ENCODE measurements at places on chromosomes 5 and 9.

- DNase-seq = no peak
Measured at GRCh38 chr5:119168401-119168800, 97.5 kb downstream of the DMXL1 start.

DNA sequence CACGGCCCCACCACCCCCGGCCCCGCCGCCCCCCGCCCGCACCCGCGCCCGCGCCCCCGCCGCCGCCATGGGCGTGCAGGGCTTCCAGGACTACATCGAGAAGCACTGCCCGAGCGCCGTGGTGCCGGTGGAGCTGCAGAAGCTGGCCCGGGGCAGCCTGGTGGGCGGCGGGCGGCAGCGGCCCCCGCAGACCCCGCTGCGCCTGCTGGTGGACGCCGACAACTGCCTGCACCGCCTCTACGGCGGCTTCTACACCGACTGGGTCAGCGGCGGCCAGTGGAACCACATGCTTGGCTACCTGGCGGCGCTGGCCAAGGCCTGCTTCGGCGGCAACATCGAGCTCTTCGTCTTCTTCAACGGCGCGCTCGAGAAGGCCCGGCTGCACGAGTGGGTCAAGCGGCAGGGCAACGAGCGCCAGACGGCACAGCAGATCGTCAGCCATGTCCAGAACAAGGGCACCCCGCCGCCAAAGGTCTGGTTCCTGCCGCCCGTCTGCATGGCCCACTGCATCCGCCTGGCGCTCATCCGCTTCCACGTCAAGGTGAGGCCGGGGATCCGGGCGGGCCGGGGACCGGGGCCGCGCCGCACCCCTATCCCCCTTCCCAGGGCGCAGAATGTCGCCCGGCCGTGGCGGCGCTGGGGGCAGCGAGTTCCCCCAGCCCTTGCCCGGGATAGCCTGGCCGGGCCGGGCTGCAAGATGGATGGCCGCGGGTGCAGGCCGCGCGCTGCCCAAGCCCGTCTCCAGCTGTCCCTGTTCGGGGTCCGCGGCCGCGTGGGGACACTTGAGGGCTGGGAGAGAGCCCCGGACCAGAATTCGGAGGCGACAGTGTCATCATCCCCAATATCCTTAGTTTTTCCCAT is 594 bp downstream of the FAM120A start:
- DNase-seq = peak; percentile 14

- no peak for DNase-seq
Measured at GRCh38 chr5:851553-851952, 767 bp upstream of the ZDHHC11 start.

DNA sequence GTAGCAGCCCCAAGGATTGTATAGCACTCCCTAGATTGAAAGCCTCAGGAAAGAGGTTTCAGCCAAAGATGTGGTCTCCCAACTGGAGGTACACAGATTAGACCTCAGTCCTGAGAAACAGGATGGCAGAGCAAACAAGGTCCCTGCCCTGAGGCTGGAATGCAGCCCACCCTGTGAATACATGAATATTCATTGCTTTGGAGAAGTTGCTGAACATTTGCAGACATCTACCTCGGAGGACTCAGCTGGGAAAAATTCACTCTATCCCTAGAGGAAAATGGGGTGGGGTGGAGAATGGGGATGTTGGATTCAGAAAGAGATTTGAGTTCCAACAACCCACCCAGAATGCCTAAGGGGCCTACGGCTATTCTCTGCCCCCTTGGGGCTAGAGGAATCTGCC is 129.4 kb downstream of the SLIT3 start:
- no peak for DNase-seq

DNA sequence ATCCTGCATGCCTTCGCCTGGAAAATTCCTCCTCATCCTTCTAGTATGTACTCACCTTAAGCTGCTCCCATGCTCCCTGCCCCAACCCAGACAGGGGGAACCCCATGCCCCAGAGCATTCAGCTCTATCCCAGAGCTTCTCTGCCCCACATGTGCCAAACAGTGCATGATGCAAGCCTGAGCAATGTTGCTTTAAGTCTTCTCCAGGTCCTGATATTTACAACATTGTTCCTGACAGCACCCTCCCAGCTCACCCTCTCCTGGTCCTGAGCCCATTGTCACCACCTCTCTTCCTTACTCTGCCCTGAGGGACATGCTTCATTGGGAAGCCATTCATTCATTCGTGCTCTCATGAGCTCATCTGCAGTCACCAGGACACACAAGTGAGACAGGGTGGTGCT is 23.4 kb upstream of the BARX1 start:
- DNase-seq = no peak

DNA sequence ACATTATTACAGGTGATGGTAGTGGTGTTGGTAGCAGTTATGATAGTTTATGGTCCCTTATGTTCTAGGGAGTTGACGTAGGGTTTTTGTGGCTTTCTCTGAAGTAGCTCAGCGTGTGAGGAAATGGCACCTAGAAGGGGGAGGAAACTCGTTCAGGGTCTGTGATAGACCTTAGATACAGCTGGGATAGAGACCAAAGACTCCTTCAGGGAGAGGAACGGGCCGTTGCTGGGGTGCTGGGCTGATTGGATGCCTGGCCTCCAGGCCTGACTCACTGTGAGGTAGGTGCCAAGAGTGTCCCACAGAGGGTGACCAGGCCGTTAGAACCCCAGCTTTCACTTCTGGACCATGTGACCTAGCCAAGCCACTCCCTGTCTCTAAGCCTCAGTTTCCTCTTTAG is 96.6 kb downstream of the DAB2IP start:
- no peak for DNase-seq

DNA sequence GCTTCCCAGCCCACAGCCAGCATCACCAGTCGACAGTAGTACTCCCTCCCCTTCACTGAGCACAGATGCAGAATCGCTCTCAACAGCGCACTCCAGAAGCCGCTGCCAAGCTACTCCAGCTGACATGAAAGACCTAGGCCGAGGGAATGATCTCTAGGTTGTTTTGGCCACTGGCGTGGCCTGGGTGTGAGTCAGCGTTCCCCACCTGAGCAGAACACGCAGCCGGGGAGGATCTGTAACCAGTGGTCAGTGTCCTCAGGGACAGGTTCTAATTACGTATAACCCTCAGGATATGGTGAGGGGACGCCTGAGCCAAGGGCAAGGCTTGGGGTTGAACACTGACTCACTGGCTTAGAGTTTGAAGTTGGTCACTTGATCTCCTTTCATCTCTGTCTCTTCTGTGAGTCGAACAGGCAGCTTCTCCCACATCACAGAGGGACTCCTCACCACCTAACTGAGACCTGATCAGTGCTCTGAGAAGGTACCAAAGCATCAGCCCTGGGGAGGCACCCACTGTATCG is 76.9 kb upstream of the IL17B start:
- no peak for DNase-seq

DNA sequence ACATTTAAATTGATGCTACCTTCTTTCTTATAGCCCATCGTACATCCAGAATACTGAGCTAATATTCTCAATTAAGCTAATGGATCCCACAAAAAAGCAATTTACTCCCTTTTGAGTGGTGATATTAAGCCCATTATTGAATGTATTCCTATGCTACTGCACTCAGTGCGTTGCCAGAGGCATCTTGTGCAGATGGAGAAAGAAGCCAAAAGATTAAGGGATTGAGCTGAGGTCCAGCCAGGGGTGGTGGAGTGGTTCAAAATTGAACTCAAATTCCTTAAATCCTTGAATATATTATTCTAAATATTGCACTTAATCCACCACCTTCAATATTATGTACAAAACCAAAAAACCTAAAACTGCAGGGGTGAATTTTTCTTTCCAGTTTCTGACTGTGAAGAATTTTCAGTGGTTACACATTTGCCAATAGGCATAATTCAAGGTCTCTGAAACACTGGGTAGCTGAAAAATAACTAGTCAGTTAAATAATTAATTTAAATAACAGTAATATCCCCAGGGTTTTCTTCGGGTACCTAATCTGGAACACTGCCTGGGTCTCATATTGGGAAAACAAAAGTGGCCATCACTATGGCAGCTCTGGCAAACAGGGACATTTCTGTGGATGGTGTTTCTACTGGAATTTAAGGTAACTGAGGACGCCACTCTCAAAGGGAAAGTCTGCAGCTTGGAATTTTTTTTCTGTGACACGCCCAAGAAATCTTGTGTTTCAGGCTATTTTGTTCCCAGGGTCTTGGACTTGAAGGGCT is 6.2 kb upstream of the LIFR start:
- no peak for DNase-seq

DNA sequence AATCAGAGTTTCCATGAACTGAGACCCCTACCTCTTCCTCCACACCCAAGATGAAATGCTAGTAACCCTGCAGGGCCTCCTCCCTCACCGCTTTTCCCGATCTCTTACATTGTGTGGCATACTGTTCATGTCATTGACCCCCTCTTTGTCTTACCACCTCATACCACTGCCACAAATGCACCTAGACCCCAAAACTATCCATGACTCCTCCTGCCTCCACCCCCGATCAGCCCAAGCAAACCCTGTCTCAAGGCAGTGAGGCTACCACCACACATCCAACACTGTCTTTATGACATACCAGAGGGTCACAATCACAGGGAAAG is 55.7 kb downstream of the PLAC8L1 start:
- DNase-seq = no peak

- DNase-seq = no peak
Measured at GRCh38 chr5:120413686-120414085, 50.4 kb upstream of the PRR16 start.

- no peak for DNase-seq
Measured at GRCh38 chr5:150153957-150154617, 1.6 kb downstream of the PDGFRB start.

GRCh38 chr5:13572163-13572562 is 372.3 kb downstream of the DNAH5 start:
- DNase-seq = no peak

GRCh38 chr9:18985464-18985951 is 47.5 kb downstream of the SAXO1 start:
- DNase-seq = no peak

GRCh38 chr5:157290981-157291711 is 25.2 kb downstream of the CYFIP2 start:
- peak; percentile 58 for DNase-seq

DNA sequence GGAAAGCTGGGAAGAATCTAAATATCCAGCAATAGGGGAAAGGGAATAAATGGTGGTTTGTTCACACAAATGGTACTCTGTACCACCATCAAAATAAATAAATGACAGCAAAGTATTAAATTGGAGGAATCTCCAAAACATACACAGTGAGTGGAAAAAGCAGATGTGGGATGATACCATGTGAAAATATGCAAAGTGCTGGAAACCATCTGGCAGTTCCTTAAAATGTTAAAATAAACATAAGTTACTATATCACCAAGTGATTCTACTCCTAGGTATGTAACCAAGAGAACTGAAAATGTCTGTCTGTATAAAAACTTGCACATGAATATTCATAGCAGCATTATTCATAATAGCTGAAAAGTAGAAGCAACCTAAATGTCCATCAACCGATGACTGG is 41.9 kb upstream of the TEX48 start:
- no peak for DNase-seq

GRCh38 chr5:38600329-38601045 is 44.0 kb upstream of the LIFR start:
- no peak for DNase-seq

GRCh38 chr5:5295351-5295750 is 127.1 kb upstream of the ICE1 start:
- DNase-seq = no peak

GRCh38 chr5:153361735-153362409 is 128.6 kb upstream of the GRIA1 start:
- no peak for DNase-seq

GRCh38 chr5:149079883-149080282 is 17.0 kb upstream of the SH3TC2 start:
- no peak for DNase-seq

- DNase-seq = no peak
Measured at GRCh38 chr5:146681585-146682105, 165.7 kb upstream of the GPR151 start.

GRCh38 chr5:55600497-55601203 is 65.9 kb upstream of the PLPP1 start:
- DNase-seq = no peak

DNA sequence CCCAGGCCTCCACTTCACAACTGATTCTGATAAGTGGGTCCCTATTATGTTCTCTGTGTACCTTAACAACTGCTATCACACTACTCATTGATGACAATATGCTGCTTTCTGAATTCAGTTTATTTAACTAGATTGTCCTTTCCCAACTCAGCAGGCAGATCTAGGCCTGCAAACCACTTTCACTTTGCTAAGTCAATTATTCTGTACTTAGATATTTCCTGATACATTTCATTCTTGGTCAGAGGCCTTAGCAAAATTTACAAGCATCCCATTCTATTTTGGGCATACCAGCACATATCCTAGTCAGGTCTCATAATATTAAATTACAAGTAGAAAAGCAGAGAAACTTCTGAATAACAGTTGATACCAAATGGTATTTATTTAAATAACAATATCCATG is 235.7 kb upstream of the HAPLN1 start:
- DNase-seq = no peak

GRCh38 chr9:134139081-134139480 is 3.2 kb downstream of the WDR5 start:
- no peak for DNase-seq

GRCh38 chr5:16889203-16889971 is 46.7 kb downstream of the MYO10 start:
- DNase-seq = no peak

- no peak for DNase-seq
Measured at GRCh38 chr5:115801152-115801551, 15.3 kb downstream of the CDO1 start.

DNA sequence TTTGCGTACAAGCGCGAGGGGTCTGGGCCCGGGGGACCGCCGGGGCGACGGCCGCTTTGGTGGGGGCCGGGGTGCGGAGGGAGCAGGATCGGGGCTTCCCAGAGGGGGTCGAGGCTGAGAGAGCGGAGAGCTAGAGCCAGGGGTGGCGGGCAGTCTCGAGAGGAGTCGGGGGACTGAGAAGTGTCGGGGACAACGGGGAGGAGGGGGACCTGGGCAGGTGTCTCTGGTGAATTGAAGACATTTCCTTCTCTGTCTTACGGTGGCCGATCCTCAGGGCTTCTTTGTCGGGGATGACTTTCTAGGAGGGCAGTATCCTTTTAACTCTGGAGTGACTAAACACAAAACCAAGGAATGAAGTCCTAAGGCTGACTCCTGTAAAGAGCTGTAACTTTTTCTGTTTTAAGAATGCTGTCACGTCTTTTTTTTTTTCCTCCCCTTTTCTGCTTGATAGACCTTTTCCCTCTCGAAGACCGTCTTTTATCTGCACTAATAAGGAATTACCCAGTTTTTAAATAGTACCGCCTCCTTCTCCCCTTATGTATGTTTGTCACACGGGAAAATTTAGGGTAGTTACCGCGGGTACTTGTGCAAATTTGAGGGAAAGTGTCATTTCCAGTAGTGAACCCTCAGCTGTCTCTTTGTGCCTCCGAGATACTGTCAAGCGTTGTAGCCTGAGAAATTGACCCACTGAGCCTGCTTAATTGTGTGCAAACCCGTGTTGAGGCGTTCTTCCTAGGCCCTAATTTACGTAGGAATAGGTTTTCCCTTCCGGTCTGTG is 822 bp downstream of the DENND4C start:
- DNase-seq = peak; percentile 3

GRCh38 chr9:114685951-114686350 is 4.0 kb upstream of the TEX48 start:
- no peak for DNase-seq

DNA sequence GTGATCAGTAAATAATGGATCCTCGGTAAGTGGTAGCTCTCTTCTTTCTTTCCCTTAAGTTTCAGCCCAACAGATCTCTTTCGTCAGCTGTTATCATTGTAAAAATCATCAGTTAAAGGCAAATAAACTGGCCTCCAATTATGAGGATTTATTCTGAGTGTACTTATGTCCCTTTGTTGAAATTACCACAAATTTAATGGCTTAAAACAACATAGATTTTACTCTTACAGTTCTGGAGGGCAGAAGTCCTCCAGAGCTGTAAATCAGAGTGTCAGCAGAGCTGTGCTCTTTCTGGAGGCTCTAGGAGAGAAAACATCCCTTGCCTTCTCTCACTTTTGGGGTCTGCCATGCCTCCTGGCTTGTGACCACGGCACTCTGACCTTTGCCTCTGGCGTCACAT is 104.6 kb downstream of the INSYN2B start:
- no peak for DNase-seq
